NCI-H1694 treated with DMSO at 0.1 percent for 48 hours (cell line): ENCODE measurements at places on chromosomes 12 and 14.

DNA sequence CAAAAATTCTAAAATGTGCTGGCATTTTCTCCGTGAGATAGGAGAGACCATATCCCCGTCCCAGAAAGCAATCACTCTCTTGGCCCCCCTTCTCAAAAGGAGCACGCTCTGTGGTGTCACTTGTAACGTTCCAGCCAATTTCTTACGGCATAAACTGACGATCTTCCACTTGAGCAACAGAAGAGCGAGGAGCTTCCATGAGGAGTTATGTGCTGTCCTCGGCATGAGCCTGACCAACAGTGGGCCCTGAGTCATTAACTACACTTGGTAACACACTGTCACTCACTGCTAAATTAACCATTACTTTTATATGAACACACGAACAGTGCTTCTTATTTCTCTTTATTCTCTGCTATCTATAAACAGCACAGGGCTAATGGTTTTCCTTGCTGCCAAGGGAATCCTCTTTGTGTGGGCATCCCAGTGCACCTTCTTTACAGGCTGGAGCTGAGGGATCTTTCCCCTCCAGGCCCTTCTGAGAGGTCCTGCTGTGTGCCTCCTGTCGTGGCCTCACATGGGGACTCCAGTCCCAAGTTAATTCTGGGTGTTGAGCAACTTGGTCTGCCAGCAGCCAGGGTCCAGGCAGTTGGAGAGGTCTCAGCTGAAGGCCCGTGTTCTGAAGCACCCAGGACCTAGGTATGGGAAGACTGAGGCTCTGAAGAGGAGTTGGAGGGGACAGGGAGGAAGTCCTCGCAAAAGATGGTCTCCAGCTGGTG is 9.4 kb downstream of the SLC6A13 start:
- no peak for DNase-seq

DNA sequence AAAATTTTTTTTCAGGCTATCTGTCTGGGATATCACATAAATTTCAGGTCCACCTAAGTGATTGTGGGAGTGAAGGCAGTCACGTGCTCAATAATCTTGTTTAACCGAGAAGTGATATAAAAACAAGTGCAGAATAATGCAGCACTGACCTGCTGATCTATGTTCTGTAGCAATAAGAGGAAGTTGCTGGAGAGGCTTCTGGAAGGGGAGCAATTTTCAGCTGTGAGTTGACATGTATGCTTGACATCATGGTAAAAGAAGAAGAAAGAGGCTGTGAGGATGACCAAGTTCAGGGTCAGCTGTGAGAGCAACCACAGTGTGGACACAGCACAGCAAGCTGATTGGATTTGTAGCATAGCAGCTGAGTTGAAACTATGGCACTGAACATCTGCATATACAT is 172.0 kb upstream of the PELI2 start:
- DNase-seq: no peak

GRCh38 chr12:64688219-64688618 is 71.0 kb downstream of the GNS start:
- DNase-seq: no peak

GRCh38 chr12:106118-106591 is 39.6 kb downstream of the IQSEC3 start:
- no peak for DNase-seq

GRCh38 chr14:90062822-90063539 is 1.2 kb downstream of the KCNK13 start:
- DNase-seq: no peak

- DNase-seq: no peak
Measured at GRCh38 chr12:112116232-112117060, 7.9 kb upstream of the NAA25 start.

- DNase-seq: no peak
Measured at GRCh38 chr14:59439256-59439965, 25.8 kb downstream of the GPR135 start.

DNA sequence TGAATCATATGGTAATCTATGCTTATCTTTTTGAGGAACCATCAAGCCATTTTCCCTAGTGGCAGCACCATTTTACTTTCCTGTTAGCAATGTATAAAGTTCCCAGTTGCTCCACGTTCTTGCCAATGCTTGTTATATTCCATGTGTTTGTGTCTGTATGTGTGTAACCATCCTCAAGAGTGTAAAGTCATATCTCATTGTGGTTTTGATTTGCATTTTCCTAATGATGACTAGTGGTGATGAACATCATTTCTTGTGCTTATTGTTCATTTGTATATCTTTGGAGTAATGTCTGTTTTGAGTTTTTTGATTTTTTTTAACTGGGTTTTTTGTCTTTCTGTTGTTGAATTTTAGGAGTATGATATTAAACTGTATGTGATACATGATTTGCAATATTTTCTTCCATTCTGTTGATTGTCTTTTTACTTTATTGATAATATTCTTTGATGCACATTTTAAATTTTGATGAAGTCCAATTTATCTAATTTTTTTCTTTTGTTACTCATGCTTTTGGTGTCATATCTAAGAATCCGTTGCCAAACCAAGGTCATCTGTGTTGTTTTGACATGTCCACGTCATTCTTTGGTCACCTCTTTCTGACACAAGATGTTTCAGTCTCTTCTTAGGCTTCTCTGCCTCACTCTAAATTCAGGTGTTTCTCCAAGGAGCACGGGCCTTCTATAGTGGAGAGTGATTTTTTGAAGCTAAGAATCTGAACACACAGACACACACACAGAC is 36.1 kb downstream of the PPHLN1 start:
- DNase-seq: no peak

- DNase-seq: no peak
Measured at GRCh38 chr12:52418576-52419110, 12.5 kb upstream of the KRT82 start.
